ENCODE measurements at places on chromosomes 3 and 15.

DNA sequence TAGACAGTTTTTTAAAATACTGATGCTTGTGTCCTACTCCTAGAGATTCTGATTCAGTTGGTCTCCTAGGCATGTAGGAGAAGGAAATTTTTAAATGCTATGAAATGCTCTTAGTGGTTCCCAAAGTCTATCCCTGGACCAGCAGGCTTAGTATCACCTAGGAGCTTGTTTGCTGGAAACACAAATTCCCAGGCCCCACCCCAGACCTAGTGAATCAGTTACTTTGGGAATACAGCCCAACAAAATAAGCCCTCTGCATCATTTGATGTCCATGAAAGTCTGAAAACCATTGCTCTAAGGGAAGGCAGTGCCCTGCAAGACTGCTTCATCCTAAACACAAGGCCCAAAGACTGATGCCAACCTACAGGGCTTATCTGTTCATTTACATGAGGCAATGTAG, 36.3 kb downstream of the CCNL1 start:
- no peak for DNase-seq

GRCh38 chr15:31158858-31159569, 57.5 kb upstream of the TRPM1 start:
- no peak for DNase-seq

GRCh38 chr3:22308871-22309270, 557.9 kb upstream of the ZNF385D start:
- no peak for DNase-seq

- no peak for DNase-seq
Measured at GRCh38 chr3:172084871-172085556, 45.6 kb downstream of the FNDC3B start.

GRCh38 chr3:64093825-64094712, 70.8 kb upstream of the PSMD6 start:
- no peak for DNase-seq

- DNase-seq = no peak
Measured at GRCh38 chr3:13492976-13493866, 13.1 kb downstream of the HDAC11 start.

GRCh38 chr3:140545197-140545596, 132.7 kb upstream of the TRIM42 start:
- DNase-seq = no peak

DNA sequence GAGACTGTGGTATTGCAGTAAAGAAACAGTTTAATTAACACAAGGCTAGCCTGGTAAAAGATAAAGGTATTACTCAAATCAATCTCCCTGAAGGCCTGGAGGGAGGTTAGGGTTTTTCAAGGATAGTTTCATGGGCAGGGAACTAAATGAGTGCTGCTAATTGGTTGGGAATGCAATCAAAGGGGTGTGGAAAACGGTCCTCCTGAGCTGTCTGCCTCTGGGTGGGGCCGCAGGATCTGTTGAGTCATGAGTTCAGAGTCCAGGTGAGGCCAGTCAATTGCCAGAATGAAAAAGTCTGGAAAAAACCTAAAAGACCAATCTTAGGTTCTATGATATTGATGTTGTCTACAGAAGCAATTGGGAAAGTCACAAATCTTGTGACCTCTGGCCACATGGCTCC, 293.2 kb downstream of the MCTP2 start:
- no peak for DNase-seq

- no peak for DNase-seq
Measured at GRCh38 chr3:32733631-32734229, 48.7 kb downstream of the CNOT10 start.

DNA sequence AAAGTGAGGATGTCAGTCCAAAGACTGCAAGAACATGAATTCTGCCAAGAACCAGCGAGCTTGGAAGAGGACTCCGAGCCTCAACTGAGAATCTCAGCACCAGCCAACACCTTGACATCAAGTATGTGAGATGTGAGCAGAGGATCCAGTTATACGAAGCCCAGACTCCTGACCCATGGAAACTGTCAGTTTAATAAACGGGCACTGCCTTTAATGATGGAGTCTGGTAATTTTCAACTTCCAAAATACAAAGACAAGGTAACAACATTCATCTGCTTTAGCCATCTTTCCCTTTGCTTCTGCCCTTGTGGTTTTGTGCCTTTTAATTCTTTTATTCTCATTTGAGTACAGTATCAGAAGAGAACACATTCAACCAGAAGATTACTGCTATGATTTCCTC, 211.9 kb downstream of the ULK4 start:
- no peak for DNase-seq

GRCh38 chr3:142960322-142960850, 3.1 kb downstream of the PAQR9 start:
- no peak for DNase-seq

GRCh38 chr15:67852418-67852817, 12.6 kb upstream of the RNU6-1 start:
- no peak for DNase-seq

GRCh38 chr3:9947025-9947995, 4.9 kb downstream of the PRRT3 start:
- no peak for DNase-seq
